ENCODE measurements at places on chromosomes 13 and 19.
A peak's percentile ranks its signal among the peaks of the same experiment; 100 is the strongest.

- no peak for DNase-seq
Measured at GRCh38 chr19:28641395-28641794, 571.6 kb downstream of the UQCRFS1 start.

- peak; percentile 70 for DNase-seq
Measured at GRCh38 chr19:8361921-8362793, 1.8 kb upstream of the ANGPTL4 start.

DNA sequence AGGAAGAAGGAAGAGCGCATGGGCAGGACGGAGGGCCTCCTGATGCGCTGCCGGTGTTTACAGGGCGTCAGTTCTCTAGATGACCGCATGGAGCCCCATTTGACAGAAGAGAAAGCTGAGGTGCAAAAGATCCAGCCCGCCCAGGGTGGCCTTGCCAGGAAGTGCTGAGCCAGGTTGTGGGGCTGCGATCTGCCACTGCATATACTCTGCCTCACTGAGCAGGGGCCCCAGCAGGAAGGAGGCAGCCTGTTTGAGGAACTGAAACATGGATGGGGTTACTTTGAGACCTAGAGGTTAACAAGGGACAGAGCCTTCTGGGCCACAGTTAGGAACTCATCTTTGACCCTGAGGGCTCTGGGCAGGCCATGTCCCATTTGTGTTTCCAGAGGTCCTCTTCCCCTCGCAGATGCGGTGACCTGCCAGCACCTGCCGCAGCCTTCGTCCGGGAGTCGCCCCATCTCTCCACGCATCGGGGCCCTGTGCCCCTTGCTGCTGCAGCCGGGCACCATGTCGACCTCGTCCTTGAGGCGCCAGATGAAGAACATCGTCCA lies 3.2 kb downstream of the EPN1 start:
- no peak for DNase-seq

GRCh38 chr19:15280048-15280725 lies 47.9 kb upstream of the EPHX3 start:
- DNase-seq = no peak

- DNase-seq = no peak
Measured at GRCh38 chr13:41700790-41701310, 243.5 kb downstream of the RGCC start.

DNA sequence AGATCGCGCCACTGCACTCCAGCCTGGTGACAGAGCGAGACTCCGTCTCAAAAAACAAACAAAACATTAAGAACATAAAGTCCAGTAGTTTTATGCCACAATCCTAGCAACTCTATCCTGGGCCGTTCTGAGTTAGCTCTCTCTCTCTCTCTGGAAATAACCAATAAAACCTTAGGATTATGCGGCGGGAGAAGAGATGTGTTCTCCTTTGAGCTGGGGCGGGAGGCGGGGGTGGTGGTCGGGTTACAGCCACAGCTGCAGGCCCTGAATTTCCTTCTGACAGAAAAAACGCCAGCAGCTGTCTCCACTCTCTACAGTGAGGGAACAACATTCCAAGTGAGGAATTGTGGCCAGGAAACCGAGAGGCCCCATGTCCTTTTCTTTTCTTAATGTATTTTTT lies 9.1 kb upstream of the PNMA8A start:
- DNase-seq = peak; percentile 81

GRCh38 chr19:718251-718951 lies 9.7 kb downstream of the PALM start:
- DNase-seq = no peak

DNA sequence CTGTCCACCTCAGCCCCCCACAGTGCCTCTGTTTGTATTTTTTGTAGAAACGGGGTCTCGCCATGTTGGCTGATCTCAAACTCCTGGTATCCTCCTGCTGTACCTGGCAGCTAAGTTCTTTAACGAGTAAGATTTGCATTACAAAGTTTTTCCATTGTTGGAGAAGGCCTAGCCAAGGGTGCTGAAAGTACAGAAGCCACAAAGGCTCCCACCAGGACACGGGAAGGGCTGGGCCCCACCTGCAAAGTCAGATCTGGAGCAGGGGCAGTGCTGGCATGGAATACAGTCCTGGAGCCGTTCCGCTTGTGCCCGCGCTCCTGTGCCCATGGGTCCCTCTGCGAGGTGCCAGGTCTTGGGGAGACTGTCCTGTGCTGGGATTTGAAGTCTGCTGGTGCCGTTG lies 12.1 kb downstream of the FZR1 start:
- DNase-seq = no peak

- DNase-seq = no peak
Measured at GRCh38 chr13:46149272-46150133, 32.5 kb downstream of the LCP1 start.

DNA sequence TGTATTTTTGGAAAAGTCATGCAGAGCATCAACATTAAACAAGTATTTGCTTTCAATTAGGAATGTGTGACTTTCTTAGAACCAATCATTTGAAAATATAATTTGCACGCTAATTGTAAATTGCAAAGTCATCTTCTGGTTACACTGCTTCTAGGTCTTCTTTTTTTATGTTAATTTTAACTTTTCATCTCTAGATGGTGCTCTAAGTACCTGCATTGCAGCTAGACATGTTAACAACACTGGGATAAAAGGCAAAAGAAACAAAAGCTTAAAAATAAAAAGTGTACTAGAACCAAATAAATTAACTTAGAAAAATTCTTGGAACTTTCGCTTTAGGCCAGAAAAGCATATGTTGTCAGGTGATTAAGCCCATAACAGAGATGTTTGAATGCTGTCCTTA lies 2758.2 kb downstream of the PCDH9 start:
- no peak for DNase-seq

GRCh38 chr13:82412749-82413148 lies 1469.5 kb downstream of the SLITRK1 start:
- DNase-seq = no peak

GRCh38 chr19:47725759-47726401 lies 12.7 kb downstream of the EHD2 start:
- no peak for DNase-seq

DNA sequence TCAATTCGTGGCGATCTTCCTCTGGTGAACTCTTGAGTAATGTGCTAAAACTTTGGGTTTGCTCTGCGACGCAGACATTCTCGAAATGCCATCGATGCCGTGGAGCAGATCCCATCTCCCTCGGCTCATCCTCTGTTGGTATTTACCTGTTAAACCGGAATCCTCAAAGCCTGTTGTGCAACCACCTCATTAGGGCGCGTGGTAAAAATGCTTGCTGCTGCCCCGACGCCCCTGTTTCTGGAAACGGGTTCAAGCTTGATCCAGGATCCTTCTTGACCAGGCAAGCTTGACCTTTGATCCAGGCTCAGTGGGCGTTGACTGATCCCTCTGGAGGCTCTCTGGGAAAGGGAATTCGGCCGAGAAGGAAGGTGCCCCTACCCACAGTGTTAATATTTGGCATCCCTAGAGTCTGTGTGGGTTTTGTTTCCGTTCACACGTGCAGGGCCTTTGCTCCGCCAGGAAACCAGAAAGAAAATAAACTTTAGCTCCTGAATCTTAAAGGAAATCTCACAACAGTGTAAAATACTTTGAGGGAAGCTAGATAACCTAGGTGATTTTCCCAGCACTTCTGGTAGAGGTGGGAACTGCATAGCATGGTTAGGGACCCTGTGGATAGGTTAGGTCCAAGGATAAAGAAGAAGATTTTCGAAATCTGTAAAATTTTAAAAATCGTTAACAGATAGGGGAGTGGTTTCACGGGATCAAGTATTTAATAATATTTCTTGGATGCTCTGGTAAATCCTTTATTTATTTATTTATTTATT lies 1.1 kb downstream of the LSM14A start:
- DNase-seq = peak; percentile 92

DNA sequence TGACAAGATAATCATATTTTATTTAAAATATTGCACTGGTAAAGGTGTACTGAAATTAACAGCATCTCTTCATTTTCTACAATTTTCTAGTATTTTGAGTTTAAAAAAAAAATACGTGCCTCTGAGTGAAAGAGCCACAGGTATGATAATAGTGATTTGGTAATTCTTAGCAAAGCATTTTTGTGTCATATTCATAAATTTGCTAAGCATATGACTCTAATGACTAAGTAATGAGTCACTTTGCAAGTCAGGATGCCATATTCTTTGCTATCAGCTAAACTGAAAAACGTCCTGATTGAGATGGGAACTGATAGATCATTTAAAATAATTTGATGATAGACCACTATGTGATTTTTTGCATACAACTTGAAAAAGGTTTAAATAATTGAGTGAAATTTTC lies 136.1 kb upstream of the IRS2 start:
- DNase-seq = no peak

- no peak for DNase-seq
Measured at GRCh38 chr13:53513226-53513625, 484.6 kb downstream of the OLFM4 start.

- DNase-seq = no peak
Measured at GRCh38 chr13:31786011-31786410, 46.7 kb downstream of the RXFP2 start.

GRCh38 chr19:18932216-18932841 lies 8.7 kb downstream of the HOMER3 start:
- peak; percentile 94 for DNase-seq

DNA sequence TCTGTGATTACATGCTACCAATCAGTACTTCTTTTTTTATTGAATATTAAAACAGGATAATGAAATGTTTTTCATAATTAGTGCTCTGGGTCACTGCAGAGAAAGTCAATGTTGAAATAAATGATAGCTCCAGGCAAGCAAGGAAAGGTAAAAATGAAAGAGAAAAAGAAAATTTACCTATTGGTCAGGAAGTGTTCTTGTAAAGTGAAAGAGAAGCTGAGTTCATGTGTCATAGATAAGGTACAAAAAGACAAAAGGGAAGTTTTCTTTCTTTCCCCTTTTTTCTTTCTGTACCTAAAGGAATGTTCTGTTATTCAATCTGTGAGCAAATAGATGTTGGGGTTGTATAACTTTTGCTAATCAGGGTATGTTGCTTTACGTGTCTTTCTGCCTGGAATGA lies 197.0 kb downstream of the PCDH9 start:
- no peak for DNase-seq

DNA sequence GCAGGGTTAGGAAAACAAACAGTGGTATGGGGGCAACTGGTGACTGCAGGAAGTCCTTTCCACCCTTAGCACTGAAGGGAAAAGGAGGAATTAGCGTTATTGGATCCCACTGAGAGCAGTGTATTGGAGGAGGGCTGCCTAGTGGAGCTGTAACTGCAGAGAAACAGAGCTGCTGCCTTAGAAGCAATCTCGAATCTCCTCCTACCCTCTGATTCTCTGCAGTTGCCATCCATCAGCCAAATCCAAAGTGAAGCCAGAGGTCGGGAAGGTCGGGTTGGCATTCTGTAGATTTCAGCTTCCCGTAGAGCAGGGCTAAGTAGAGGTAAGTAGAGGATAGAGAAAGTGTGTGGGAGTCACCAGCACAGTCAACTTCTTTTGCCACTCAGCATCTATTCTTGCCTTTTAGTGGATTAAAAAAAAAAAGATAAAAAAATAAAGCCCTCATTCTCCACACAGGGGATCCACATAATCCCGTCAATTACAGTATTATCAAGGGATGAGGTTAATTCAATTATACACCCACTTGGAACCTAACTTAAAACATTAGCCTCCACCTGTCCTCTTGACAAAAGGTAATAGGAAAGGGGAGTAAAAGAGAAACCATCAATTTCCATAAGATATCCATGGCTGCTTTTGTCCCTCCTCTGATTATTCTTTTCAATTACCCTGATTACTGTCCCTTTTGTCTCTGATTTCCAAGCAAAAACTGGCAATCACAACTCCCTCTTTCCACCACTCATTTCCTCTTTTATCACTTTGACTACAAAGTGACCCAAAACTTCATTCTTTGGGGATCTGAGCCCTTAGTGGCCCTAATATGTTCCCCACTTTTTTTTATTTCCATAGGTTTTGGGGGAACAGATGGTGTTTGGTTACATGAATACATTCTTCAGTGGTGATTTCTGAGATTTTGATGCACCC lies 234.7 kb downstream of the RBM26 start:
- DNase-seq = no peak

- DNase-seq = peak; percentile 85
Measured at GRCh38 chr19:4851551-4852290, 15.7 kb downstream of the PLIN3 start.

GRCh38 chr13:23715762-23716235 lies 145.6 kb downstream of the TNFRSF19 start:
- DNase-seq = peak; percentile 72

DNA sequence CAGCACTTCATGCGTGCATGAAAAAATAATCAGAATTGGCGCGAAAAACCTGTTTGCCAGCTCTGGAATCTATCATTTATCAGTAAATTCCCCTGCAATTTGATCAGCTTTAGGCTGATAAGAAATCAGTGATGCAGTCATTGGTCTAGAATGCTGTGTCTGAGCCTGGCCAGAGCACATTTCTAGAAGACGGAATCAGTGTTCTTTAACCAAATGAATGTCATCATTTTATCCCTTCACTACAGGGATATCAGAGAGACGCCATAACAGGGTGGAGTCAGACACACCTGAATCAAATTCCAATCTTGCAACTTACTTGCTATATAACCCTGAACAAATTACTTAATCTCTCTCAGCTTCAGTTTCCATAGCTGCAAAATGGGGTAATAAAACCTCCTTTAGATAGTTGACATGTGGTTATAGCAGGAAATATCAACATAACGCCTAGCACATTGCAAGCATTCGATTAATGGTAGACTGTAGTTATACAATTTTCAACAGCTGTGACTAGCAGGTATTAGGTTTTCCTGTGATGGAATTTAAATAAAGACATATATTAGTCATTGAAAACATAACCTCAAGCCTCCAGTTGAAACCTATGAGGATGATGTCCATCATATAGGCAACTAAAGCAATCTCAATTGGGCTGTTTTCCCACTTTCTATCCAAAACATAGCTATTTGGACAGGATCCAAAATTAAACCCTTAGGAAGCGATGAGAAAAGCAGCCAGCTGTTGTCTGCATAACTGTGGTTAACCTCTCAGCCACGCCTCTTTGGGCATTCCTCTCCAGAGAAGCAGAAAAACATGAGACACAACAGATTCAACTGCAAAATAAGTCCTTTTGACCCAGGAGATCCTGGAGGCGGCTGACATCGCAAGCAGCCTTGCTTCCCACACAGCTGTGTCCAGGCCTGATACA lies 51.6 kb upstream of the UBL3 start:
- peak; percentile 94 for DNase-seq

DNA sequence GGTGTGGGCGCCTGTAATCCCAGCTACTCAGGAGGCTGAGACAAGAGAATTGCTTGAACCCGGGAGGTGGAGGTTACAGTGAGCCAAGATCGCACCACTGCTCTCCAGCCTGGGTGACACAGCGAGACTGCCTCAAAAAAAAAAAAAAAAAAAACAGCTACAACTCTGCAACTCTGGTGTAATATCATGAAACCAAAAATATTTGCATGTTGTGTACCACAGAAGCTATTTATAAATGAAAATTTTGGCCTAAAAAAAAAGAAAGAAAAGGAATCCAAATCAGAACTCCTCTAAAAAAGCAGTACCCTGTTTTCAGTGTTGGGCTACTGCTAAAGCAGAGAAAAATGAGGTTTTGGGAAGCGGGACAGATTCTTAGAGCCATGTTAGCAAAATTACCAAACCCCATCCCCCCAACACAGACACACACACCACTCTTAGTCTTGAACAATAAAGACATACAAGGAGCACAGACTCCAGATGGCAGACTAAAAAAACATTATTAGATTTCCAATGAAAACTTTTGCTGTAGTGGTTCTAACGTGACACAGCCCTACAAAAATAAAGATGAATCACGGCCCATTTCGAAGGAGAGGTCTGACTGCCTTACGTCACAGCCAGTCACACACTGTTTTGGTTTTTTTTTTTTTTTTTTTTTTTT lies 51.5 kb downstream of the INSR start:
- DNase-seq = no peak

- DNase-seq = no peak
Measured at GRCh38 chr13:33678906-33679657, 138.9 kb upstream of the RFC3 start.

- DNase-seq = no peak
Measured at GRCh38 chr19:14414926-14415690, 4.0 kb downstream of the DDX39A start.

All from islet precursor cell (in vitro differentiated cells).